ENCODE measurements at places on chromosomes 12 and 14.

DNA sequence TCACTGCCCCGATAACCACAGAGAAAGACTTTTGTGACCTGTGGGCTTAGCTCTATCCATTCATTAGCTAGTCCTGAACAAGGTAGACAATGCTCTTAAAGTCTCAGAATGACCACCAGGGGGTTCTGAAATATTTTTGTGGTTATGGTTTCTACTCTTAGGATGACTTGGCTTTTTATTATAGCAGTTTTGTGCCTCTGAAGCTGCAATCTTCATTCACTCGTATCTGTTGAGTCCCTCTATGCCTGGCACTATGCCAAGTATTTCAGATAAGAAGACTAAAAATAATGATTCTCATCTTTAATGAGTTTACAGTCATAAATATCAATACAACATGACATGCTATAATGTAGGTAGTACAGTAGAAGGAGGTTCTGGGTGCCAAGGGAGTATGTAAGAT lies 130.8 kb upstream of the TRHDE start:
- no peak for DNase-seq

DNA sequence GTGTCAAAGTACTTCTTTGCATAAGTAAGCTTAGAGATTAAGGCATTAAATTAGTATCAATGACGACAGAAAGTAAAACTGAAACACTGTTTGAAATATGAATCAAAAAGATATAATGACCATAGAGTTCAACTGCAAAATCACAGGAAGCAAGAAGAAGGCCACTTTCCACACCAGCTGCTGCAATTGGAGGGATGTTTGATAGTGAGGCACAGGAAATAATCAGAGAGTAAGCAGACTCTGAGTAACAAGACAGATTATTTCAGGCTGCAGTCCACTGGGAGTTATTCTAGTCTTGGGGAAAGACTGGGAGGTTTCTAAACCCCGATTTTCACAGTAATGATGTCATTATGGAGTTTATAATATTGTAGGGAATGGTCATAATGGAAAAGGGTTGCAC lies 12.9 kb downstream of the MDGA2 start:
- DNase-seq: no peak

- no peak for DNase-seq
Observed at GRCh38 chr12:97524812-97525211, 62.2 kb downstream of the RMST start.

GRCh38 chr12:103441437-103442181 lies 54.2 kb downstream of the C12orf42 start:
- no peak for DNase-seq

GRCh38 chr12:5915511-5915910 lies 29.5 kb downstream of the ANO2 start:
- DNase-seq: no peak

GRCh38 chr12:102992297-102992696 lies 34.8 kb downstream of the ASCL1 start:
- no peak for DNase-seq

DNA sequence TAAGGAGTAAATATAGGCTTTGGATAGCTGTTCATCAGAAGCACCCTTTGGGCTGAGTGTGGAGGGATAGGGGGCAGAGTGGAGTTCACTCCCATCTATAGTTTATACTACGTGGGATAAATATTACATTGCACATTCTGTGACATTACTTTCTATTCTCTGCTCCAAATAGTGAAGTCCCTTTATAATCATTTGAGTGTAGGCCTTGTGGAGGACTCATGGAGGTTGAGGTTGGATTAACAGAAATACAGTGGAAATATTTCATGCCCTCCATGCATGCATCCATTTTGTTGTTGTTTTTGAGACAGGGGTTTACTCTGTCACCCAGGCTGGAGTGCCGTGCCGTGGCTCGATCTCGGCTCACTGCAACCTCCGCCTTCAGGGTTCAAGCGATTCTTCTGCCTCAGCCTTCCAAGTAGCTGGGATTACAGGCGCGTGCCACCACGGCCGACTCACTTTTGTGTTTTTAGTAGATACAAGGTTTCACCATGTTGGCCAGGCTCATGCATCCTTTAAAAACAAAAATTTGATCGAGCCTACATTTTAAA lies 1.4 kb downstream of the CHPT1 start:
- DNase-seq: no peak
